ENCODE measurements at places on chromosomes 3 and 15.
A peak's percentile ranks its signal among the peaks of the same experiment; 100 is the strongest.

- DNase-seq, result no peak
Measured at GRCh38 chr3:85605066-85605465, 646.3 kb downstream of the CADM2 start.

GRCh38 chr15:82966671-82967071 lies 14.2 kb upstream of the HOMER2 start:
- peak; percentile 29 for DNase-seq

GRCh38 chr15:90300541-90300940 lies 35.1 kb downstream of the NGRN start:
- no peak for DNase-seq

- no peak for DNase-seq
Measured at GRCh38 chr15:41627203-41627602, 33.0 kb upstream of the MGA start.

GRCh38 chr3:181358562-181358961 lies 353.2 kb upstream of the SOX2 start:
- DNase-seq, result no peak

DNA sequence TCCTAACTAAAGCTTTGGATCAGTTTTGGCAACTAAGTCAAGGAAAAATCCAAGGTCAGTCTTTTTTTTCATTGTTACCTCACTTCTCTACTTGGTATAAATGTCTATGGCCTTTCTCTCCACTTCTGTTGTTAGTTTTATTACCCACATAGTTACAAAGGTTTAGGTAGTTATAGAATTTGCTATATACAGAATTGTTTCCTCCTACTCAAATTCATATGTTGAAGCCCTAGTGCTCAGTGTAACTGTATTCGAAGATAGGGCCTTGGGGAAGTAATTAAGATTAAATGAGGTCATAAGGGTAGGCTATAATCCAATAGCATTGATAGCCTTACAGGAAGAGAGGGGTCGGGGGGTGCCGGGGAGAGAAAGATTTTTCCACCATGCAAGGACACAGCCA lies 19.7 kb upstream of the STIMATE start:
- DNase-seq, result no peak

- peak; percentile 53 for DNase-seq
Measured at GRCh38 chr3:160006282-160007163, 17.9 kb downstream of the IL12A start.

DNA sequence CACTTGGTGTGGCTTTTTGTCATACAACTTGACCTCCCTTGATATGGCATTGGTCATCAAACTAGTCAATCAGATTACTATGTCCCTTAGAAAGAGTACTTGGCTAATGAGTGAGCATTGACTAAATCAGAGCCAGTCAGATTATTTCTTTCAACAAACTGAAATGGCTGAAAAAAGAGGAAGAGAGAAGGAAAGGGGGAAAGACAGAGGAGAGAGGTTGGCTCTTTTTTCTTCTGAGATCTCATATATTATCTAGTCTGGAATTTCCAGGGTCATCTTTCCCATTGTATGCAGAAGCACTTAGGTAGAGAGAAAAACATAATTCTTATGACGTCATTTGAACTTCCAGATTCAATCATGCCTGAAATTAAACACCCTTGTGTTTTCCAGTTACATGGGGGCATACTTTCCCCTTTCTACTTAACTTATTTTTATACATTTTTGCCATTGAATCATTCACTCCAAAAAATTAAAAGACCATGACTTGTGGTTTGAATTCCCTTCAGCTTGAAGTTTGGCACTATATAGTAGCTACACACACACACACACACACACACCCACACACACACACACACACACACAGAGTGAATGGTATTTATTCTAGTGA lies 387.8 kb downstream of the LSAMP start:
- peak; percentile 7 for DNase-seq

DNA sequence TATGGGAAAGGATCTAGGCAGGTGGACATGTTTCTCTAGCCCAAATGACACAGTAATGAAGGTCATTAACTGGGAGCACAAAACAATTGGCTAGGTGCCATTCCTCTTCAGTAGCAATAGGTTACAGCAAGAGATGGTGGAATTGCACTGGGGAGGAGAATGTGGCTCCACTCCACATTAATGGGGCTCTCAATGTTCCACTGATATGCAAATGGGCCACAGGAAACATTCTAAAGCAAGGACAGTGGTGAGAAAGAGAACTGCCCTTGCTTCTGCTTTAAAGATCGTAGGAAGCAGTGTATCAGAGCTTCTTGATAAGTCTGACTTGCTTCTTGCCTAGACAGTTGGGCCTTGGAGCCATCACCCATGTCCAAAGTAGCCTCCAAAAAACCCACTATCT lies 271.4 kb upstream of the PPP2R3A start:
- DNase-seq, result no peak

DNA sequence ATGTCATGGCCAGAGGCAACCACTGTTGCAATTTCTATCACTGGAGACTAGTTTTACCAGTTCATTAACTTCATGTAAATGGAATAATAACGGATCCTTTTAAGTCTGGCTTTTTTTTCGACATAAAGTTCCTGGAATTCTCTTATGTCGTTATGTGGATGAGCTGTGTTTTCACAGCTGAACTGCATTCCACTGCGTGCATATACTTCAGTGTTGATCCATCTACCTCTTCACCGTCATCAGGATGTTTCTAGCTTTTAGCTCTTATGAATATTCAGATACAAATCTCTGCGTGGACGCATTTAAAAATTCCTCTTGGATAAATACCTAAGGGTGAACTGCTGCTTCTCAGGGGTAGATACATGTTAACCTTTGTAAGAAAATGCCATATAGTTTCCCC lies 15.6 kb upstream of the CYFIP1 start:
- no peak for DNase-seq

GRCh38 chr15:84702961-84703482 lies 12.9 kb downstream of the SEC11A start:
- DNase-seq, result no peak

- no peak for DNase-seq
Measured at GRCh38 chr3:68206524-68207117, 552.2 kb upstream of the SUCLG2 start.

DNA sequence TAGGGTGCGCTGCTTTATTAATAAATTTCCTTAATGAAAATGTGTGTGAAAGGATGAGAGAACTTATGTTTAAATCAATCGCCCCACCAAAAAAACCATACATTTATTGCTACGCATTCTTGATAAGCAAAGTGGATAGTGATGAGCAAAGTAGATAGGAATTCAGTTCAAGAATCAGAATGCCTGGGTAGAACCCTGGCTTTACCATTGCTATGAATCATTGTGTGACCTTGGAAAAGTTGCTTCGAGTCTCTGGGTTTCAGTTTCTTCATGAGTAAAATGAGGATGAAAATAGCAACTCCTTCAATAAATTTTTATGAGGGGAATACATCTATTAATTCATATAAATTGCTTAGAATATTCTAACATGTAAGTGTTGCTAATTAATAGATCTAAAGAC lies 2.6 kb upstream of the ALCAM start:
- no peak for DNase-seq

DNA sequence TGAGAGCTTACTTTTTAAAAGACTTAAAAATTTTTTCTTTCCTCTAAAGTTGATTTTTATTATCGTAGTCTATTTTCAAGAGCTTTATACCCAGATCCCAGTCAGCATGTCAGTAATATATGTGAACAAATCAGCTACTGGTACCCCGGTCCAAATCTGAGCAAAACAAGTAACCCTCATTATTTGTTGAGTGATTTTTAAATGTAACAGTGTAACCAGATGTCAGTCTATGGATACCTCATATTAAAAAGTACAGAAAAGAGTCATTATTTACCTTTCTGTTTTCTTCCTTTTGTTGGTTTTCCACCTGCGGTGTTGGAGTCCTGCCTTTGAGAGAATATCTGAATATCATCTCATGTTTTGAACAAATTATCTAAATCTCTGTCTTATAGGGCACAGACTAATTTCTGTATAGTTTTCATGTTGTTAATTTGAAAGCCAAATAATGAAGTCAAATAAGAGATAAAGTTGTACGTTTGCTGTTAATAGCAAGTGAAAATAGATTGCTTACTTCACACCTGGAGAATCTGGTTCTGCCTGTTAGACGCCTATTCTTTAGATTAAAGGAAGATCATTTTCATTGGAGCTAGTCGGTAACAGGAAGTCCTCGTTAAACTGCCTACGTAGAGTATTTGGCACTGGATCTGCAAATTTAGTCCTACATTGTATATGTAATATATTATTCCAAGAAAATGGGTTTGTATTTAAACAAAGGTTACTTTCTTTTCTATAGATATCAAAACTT lies at the start of gene STX19:
Gene STX19, minus strand, starts transcription at position 505 of the 745 bp plus-strand sequence. CDS start 13,328 bp downstream, outside the sequence.
- DNase-seq, result no peak

GRCh38 chr15:73397461-73397860 lies 28.7 kb upstream of the HCN4 start:
- DNase-seq, result no peak

DNA sequence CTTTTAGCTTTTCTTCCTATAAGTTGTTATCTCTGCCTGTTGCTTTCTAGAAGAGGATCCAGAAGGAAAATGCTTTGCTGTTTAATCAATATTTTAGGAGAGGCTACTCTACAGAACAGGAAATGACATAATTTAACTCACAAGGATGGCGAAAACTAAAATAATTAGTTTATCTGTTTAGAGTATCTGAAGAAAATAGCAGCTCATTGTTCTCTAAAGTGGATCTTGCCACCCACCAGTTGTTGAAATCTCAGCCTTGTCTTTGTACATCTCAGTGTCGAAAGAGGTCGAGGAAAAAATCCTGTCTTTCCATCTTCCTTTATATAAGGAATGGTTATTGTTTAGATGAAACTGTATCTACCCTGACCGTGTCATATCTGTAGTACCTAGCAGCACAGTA lies 126.6 kb downstream of the ZNF609 start:
- no peak for DNase-seq

DNA sequence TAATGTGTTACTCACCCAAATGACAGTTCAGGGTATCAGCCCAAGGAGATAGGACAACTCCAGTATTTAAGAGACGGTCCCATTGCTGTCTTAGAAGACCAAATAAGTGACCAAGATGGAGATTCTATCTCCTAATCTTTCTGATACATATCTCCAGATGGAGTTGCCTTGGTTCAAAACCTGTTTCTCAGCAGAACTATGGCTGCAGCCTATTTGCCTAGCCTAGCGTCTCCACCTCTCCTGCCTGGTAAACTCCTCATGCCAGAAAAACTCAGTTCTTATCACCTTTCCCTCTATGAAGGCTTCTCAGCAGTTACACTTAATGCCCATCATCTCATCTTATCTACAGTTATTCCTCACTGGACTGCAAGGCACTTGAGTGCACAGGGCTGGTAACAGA lies 1.2 kb upstream of the CSPG5 start:
- no peak for DNase-seq

DNA sequence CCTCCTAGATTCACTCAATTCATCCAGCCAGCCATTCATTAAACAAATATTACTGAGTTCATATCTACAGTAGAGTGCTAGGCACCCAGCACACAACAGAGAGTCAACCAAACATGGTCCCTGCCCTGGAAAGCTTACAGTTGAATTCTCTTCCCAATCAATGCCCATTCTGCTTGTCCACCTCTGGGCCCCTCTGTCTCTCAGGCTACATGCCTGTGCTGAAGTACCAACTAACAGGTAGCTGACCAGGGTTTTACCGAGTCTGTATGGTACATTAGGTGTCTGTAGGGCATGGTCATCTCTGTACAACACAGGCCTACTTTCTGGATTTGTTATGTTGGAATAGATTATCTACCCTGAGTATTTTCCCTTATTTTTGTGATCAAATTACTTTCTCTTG lies 23.3 kb downstream of the PLD1 start:
- DNase-seq, result no peak
